ENCODE measurements at places on chromosomes 12 and 14.

GRCh38 chr14:71498212-71498611, 434.0 kb upstream of the RGS6 start:
- DNase-seq, result no peak

DNA sequence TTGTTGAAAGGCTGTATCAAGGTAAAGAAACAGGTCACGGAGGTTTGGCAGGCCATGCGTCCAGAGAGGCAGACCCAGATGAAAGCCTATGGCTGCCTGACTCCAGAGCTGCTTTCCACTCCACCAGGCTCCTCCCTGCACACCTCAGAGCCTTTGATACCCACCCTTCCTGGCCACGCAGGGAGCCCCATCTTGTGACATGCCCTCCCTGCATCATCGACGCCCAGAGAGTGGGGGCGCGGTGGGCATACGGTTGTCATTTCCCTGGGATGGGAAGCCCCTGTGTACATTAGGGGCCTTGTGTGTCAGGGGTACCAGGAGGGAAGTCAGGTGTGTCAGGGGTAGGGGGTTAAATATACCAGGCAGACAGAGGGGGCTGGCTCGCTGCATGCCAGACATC, 30.3 kb upstream of the GPR68 start:
- no peak for DNase-seq

DNA sequence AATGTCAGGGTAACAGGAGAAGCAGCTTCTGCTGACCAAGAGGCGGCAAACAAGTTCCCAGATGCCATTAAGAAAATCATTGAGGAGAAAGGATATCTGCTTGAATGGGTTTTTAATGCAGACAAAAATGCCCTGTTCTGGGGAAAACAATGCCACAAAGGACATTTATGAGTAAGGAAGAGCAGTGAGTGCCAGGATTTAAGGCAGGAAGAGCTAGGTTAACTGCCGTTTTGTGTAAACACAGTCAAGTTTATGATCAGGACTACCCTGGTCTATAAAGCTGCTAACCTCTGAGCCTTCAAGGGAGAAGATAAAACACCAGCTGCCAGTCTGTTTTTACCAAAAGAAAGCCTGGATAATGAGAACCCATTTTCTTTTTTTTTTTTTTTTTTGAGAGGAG, 8.5 kb downstream of the MAPKAPK5 start:
- DNase-seq, result no peak

GRCh38 chr14:84312551-84312950, 1217.4 kb upstream of the FLRT2 start:
- DNase-seq, result no peak

GRCh38 chr14:102437997-102438915, 71.3 kb downstream of the ANKRD9 start:
- DNase-seq, result peak; percentile 81

DNA sequence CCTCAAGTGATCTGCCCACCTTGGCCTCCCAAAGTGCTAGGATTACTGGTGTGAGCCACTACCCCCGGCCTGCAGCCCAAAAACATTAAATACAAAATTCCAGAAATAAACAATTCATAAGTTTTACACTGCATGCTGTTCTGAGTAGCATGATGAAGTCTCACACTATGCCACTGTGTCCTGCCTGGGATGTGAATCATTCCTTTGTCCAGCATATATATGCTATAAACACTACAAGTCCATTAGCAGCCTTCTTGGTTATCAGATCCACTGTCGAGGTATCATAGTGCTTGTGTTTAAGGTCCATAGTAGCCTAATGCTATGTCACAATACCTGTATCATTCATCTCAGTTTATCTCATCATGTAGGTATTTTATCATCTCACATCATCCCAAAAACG, 15.9 kb downstream of the INTS13 start:
- DNase-seq, result no peak

DNA sequence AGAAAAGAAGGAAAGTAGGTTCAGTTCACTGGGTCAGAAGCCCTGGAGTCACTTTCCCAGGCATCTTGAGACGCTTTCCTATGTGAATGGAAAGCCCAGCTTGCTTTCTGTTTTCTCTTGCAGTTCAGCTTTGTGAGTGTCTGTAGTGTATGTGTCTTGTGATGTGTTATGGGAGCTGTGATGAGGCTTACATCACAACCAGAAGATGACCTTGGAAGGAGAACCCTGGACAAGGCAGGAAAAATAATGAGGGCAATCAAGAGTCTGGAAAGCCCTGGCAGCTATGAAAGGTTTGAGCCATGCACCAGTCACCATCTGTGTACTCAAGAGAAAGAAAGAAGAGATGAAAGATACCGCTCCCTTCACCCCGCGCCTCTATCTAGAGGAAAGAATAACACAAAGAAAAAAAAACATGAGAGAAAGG, 35.2 kb upstream of the PTGR2 start:
- DNase-seq, result no peak

DNA sequence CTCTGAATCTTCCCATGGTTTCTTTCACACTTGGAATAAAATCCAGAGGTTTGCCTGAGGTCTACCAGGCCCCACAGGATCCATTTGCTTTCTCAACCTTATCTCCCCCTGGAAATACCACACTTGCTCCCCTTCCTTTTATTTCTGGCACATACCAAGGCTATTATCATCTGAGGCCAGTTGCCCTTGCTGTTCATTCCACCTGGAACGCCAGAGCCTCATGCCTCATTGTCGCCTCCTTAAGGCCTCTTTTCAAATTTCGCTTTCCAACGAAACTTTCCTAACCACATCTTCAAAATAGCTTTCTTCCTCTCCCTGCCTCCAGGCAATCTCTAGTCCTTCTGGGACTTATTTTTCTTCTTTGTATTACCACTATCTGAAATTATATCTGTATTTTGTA, 11.2 kb upstream of the LRIG3 start:
- no peak for DNase-seq

DNA sequence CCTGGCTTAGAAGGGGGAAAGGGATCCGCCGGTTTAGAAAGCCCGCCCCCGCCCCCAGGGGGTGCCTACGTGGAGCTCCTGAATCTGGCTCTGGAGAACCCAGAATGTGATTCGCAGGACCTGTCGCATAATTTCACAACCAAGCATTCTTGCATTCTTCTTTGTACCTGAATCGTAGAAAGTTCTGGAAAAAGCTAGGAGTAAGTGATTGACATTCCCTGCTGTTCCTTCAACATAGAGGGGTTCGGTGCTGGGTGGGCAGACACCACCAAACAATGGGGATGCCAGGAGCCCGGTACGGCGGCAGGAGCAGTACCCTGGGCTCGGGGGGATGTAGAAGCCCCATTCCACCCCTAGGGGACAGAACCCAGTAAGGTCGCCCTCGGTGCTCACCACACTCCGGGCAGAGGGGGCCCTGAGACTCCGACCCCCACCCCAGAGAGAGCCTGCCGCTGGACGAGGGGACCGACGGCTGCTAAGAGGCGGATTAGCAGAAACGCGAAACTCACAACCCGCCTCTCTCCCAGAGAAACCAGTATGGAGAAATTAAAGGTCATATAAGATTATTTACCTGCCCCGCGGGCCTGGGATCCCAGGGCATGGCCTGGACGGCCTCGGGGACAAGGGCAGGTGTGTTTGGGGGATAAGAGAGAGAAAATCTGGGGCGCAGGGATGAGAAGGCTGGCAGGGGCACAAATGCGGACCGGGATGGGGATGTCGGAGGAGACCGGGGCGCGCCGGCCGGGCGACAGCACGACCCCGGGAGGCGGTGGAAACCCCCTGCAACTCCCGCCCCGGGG, 520 bp downstream of the CSRP2 start:
- no peak for DNase-seq

DNA sequence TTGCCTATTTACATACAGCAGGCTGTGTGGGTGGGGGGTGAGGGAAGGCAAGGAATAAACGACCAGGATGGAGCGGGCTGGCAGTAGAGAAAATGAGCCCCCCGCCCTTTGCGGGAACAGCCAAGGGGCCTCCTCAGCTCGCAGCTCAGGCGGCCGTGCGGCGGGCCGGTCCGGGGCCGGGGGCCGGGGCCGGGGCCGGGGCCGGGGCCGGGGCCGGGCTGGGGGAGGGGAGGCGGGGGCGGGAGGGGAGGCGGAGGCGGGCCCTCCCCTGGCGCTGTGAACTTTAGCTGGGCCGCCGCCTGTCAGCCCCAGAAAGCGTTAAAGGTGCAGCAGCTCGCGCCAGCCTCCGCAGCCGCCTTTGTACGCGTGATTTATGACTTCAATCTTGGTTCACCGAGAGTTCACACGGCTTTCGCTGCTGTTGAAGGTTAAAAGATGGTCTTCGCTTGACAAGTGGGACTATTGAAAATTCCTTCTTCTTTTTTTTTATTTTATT, 28.8 kb downstream of the HOXC4 start:
- no peak for DNase-seq

Measured in hematopoietic multipotent progenitor cell treated with erythropoietin and hydrocortisone succinate and interleukin-3 and kit ligand, for 17 days (in vitro differentiated cells).